COLO829 (cell line): ENCODE measurements at places on chromosomes 12 and 14.

DNA sequence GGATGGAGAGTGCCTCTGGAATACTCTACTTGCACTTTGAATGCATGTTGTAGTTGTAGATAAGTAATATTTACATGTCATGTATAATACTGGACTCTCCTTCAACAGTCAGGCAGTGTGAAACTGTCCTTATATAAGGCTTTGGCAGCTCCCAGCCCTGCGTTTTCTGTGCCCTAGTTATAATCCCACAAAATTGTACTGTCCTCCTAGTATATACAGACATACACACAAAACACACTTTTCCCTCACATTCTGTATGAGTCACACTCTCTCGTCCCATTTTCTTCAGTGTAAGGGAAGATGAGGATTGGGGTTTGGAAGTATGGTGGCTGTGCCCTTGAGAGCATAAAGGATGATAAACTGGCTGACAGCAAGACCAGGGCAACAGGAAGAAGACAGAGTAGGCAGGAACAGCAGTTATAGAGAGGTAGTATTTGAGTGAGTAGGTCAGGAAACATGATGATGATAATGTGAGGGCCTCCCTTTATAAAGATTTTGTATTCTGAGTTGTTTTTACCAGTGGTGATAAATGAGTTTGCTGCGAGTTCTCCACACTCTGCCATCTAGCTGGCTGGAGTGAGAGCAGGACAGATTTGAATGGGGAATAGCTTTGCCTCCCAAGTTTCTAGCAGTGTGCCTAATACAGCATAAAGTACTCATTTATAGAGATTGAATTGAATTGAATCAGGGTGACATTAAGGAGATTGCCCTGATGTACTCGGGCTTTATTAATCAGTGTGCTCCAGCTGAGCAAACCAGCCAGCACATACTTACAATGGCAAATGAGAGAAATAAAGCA, 5.0 kb downstream of the CREBL2 start:
- DNase-seq, result no peak

DNA sequence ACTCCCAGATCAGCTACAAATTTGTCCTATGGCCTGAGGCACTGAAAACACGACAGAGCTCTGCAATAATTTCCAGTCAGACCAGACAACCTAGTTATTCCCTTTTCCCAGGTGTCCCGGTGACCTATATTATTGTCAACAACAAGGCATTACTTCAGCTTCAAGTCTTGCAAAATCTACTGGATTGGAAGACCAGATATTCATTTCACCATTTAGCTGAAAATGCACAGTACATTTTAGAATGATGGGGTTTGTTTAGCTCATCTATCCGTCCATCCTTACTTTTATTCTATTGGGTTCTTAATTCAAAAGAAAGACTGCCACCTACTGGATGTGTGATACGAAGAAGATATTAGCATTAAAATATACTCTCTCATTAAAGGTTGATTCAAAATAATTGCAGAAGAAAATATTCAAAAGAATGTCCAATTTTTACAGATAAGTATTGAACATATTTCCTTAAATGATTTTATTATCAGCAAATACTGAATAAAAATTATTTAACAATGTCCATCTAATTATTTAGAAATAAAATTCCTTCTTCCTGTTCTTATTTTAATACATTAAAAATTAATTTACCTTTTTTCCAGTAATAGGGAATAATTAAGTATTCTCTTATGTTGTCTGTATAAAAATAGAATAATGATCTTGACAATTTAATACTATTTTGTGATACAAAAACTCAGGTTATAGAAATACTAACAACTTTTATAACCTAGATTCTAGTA, 244.9 kb upstream of the LRIG3 start:
- DNase-seq, result no peak

DNA sequence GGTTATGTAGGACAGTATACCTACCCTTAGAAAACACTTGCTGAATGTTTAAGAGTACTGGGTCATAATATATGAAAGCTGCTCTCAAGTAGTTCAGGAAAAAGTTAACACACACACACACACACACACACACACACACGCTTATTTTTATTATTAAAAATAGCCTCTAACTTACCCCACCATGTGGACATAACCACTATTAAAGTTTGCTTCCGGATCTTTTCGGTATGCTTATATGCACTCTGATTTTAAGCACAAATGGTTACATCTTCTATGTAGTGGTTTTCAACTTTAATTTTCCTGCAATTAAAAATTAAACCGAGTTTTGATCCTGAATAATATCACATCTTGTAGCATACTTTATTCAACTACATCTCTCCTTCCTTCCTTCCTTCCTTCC, 84.9 kb upstream of the TRAF3 start:
- no peak for DNase-seq

GRCh38 chr12:39619316-39619659, 315 bp downstream of the ABCD2 start:
- DNase-seq, result no peak

GRCh38 chr14:57617510-57617909, 123.9 kb upstream of the CCDC198 start:
- no peak for DNase-seq

DNA sequence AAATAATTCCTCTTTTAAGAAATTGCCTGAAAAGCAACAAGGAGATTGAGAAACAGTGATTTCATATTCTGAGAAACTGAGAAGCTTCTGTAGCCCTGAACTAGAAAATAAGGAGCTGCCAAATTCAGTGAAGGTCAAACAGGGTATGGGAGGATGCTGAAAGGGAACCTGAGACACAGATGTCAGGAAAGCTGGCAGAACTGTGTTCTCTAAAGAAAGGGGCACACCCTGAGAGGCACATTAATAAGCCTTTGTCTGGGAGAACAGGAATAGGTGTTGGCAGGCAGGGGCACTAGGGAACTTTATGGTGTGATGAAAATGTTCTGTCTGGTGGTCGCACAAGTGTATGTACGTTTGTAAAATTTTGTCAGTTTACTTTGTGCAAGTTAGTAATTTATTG, 29.6 kb downstream of the VRK1 start:
- no peak for DNase-seq

DNA sequence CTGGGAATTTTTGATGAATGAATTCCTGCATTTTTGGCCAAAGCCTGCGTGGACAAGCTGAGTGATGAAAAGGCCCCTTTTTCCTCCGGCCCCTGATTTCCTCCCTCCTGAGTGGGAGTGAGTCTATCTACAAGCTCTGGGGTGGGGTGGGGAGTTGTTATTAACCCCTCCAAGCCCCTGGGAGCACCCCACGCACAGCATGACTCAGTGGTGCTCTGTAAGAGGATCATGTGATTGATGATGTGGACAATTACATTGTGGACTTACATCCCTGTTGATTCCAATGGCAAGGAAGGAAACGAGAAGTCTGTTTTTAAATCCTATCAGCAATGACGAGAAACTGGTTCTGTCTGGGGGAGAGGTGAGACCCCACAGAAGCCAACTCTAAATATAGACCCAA, 5.1 kb upstream of the DLK1 start:
- no peak for DNase-seq
